ENCODE measurements at places on chromosomes 6 and 20. TPM values are rescaled to one million over a fixed set of nuclear protein-coding genes. Genes with fewer than 3 reads are reported as not detected.

WFDC5 gene
- not detected for total RNA-seq

HRH3 gene
- not detected for total RNA-seq

EYA4 gene
- 2.0 TPM for total RNA-seq

AVP gene
- total RNA-seq = not detected

NRSN1 gene
- total RNA-seq = not detected

SEMG1 gene
- total RNA-seq = not detected

COMMD7 gene
- 26.5 TPM for total RNA-seq

KCNK5 gene
- total RNA-seq = not detected

RSPO4 gene
- total RNA-seq = not detected

AGPAT4 gene
- total RNA-seq = 4.0 TPM

C6orf52 gene
- 0.56 TPM for total RNA-seq

ENPP3 gene
- total RNA-seq = under 0.01 TPM

MYBL2 gene
- 20.1 TPM for total RNA-seq

C6orf141 gene
- total RNA-seq = not detected

MKKS gene
- total RNA-seq = 5.9 TPM

NMBR gene
- total RNA-seq = 0.28 TPM

BTN1A1 gene
- under 0.01 TPM for total RNA-seq

HSPA1A gene
- total RNA-seq = 192 TPM

CHD6 gene
- 20.9 TPM for total RNA-seq

QKI gene
- total RNA-seq = 127 TPM

RIPOR2 gene
- total RNA-seq = 1.1 TPM

RIPOR3 gene
- 13.2 TPM for total RNA-seq

NUS1 gene
- total RNA-seq = 34.3 TPM

PFDN6 gene
- total RNA-seq = 78.0 TPM

ECT2L gene
- total RNA-seq = not detected

SKIC2 gene
- 70.5 TPM for total RNA-seq

COL12A1 gene
- 163 TPM for total RNA-seq

TREM2 gene
- total RNA-seq = not detected

All from regular cardiac myocyte (primary cell).